ENCODE measurements at places on chromosomes 7 and 10.

GRCh38 chr10:69360485-69361302 lies 56.0 kb downstream of the TACR2 start:
- DNase-seq: no peak

- DNase-seq: no peak
Measured at GRCh38 chr7:140609646-140610045, 31.0 kb downstream of the DENND2A start.

DNA sequence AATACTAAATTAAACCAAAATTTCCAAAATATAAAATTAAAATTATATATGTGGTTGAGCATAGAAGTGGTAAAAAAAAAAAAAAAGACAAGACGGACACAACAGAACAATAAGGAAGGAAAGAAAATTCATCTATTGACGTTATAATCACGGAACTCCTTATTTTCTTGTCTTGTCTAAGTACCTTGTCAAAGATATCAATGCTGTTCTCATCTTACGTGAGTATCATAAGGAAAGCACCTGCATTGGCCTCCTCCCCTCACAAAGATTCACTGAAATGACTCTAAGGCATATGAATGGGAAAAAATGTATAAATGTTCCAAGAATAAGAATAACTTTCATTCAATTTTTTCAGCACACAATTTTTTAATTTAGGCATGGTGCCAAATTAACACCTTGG lies 135.4 kb downstream of the PPP1R3A start:
- no peak for DNase-seq

DNA sequence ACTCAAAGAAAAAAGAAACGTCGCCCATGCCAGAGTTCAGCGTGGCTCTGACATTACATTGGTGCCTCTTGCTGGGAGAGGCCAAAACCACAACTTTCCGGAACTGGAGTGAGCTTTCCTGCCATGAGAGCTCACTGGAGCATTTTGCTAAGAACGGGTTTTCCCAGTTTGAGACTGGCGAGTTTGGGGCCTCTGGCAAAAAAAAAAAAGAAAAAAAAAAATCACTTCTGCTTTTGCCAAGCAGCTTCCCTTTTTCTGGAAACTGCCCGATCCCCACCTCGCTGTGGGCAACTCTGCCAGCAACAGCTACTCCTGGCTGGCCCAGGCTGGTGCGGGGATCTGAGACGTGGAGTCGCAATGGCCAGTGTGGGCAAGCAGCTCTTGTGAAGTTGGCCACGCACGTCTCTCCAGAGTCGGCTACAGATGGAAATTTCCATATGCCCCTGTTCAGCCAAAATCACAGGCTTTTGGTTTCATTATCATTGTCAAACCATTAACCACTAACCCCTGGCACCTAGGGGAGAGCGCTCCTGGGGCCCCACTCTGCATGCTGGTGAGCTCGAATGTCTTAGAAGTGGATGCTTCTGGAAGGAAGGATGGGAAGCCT lies 25.7 kb downstream of the PRKAG2 start:
- no peak for DNase-seq

- DNase-seq: no peak
Measured at GRCh38 chr7:22115689-22116088, 170.0 kb upstream of the CDCA7L start.

DNA sequence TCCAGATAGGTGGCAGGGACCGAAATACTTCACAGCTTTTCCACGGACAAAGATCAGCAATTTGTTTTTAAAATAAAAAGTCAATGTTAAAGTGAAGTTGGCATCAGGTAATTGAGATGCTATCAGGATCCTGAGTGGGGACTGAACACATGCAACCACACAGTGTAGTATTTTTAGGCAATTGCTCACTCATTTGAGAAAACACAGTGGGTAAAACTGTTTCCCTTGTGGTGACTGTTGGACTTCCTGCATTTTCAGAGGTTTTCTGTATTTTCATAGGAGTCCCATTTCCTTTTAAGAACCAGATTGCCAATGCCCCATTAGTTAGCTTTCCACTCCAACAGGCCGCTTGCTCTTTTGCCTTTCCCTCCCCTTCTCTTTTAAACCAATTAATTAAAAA lies 159.5 kb upstream of the ZNF32 start:
- peak; percentile 15 for DNase-seq

Measured in CD4-positive, alpha-beta T cell treated with Interleukin-6 at 100 ng/mL for 8 hours (primary cell).